Stimulated activated CD8-positive, alpha-beta memory T cell treated with anti-CD3 and anti-CD28 coated beads, Interleukin-7, amount 100 ng/mL, for 24 hours (primary cell): ENCODE measurements at places on chromosomes 16 and 17.

DNA sequence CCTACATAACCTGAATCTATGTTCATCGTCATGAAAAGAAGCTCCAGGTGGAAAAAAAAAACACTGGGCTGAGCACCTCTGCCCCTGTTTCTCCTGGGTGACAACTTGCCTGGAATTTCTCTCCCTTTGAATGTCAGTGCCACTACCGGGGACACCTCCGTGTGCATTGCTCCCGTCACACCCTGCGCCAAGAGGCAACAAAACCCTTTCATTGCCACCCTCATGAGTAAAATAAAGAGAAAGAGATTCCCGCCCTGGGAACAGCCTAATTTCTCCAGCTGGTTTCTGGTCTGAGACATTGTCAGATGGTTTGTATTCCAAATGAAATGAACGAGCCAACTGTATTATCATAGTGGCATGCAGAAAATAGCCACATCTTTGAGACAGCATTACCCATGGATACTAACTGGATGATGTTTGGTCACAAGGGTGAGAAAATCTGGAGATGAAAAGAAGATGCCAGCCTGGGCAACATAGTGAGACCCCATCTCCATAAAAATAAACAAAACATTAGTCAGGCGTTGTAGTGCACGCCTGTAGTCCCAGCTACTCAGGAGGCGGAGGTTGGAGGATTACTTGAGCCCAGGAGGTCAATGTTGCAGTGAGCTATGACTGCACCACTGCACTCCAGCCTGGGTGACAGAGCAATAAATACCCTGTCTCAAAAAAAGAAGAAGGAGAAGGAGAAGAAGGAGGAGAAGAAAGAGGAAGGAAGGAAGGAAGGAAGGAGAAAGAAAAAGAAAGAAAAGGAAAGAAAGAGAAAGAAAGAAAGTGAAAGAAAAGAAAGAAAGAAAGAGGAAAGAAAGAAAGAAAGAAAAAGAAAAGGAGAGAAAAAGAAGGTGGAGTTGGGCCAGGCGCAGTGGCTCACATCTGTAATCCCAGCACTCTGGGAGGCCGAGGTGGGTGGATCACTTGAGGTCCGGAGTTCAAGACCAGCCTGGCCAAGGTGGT, 42.2 kb upstream of the ADCY9 start:
- DNase-seq: no peak

DNA sequence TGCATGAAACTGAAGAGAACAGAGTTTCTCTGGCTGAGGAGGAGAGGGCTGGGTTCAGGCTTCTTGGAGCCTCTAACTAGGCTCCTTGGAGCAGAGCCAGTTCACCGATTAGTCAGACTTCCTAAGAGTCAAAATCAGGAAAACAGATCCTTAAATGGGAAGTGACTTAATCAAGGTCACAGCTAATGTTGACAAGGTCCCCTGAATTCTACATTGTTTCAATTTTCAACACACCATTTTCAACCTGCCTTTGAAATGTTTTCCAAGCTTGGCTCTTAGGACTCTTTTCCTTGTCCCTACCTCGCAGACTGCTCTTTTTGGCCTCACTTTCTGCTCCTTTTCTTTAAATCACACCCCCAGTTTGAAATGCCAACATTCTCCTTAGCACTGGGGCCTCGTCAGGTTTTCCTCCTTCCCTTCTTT, 16.3 kb downstream of the MYL4 start:
- DNase-seq: no peak

- DNase-seq: no peak
Measured at GRCh38 chr16:85891033-85891775, 7.8 kb upstream of the IRF8 start.

DNA sequence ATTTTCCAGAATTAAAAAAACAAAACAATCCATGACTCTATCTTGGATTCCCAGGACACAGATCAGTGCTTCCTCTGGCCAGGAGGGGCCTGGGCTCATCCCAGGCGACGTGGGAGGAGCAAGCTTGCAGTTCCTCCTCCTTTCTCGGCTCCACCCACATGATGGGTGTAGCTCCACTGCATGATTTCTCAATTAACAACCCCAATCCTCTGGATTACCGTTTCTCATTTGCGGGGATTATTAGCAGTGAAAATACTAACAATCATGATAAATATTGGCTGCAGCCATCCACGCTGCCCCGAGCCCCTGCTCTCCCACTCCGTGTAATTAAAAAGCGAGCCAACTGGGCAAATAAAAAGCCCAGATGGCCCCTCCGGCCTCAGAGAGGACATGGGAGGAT, 46.4 kb upstream of the SDK2 start:
- no peak for DNase-seq
